H7 (cell line): ENCODE measurements at places on chromosomes 4 and X.
A peak's percentile ranks its signal among the peaks of the same experiment; 100 is the strongest.

DNA sequence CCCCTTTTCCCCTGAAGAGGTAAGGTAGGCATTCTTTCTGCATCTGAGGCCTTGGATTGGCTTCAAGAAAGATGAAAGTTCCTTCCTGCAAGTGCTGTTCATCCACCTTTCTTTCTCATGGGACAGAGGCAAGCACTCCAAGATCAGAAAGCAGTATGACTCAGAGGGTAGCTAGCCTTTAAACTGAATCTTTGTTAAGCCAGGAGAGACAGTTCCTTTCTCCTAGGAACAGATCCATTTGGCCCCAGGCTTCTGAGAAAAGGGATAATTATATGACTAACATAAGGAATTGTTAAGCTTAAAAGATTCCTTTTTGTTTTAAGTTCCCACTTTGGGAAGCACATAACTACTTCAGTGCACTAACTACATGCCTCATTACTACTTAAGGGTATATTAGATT lies 192.0 kb downstream of the PPP3CA start:
- no peak for DNase-seq

- DNase-seq, result no peak
These were observed 34.3 kb downstream of the KANTR start for GRCh38 chrX:53128097-53128749.

GRCh38 chrX:124501586-124501985 lies 155.2 kb downstream of the SH2D1A start:
- DNase-seq, result no peak

DNA sequence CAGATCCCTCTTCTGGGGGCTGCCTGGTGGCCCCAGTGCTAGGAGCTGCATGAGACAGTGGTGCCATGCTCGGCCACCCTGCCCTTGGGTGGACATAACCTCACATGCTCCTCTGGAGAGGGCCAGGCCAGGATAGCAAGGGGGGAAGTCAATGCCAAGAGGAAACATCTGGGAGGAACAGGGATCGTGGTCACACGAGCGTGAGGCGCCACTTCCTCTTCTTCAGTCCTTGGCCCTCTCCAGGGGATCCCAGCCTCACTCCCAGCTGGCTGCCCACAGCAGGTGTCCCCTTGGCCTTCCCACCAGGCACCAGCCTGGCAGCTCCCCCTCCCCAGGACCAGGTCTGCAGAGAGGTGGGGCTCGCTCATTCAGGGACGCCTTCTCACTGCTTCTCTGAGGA lies 28.6 kb downstream of the TBC1D14 start:
- DNase-seq, result no peak

- DNase-seq, result peak; percentile 28
These were observed 139.9 kb upstream of the USP9X start for GRCh38 chrX:40945361-40945713.

GRCh38 chr4:99714179-99714578 lies 56.6 kb upstream of the C4orf54 start:
- DNase-seq, result no peak

GRCh38 chr4:1973218-1973617 lies 35.6 kb downstream of the NELFA start:
- no peak for DNase-seq

DNA sequence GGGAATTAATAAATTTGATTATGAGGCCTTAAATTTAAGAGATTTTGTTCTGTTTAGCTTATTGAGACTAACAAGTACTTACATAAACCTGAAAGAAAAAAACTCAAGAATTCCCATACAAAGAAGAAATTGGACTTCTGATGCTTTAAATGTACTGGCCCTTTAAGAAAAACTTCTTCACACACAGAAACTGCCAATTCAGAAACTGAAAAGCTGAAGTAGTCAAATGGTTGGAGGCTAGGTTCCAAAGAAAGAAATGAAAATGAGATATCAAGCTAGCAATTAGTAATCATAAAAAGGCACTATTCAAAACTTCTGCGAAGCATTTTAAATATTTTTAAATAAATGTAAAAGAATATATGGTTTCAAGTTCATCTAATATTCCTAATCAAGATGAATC lies 151.3 kb downstream of the THOC2 start:
- DNase-seq, result no peak

DNA sequence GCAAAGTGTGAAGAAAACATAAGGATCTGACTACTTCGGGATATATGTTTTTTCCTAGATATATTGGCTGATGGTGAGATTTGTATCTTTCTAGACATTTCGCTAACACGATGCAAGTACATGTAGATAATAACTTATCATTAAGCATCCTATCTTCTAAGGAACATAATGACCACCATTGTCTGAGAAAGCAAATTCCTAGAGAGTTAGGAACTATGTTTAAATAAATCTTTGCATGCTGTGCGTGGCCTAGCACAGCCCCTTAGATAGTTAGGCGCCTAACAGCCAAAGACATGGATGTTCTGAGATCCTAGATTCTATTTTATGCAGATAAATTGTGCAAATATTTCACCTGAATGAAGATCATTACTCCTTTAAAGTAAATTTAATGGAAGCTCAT lies 3.0 kb downstream of the COL4A6 start:
- no peak for DNase-seq

DNA sequence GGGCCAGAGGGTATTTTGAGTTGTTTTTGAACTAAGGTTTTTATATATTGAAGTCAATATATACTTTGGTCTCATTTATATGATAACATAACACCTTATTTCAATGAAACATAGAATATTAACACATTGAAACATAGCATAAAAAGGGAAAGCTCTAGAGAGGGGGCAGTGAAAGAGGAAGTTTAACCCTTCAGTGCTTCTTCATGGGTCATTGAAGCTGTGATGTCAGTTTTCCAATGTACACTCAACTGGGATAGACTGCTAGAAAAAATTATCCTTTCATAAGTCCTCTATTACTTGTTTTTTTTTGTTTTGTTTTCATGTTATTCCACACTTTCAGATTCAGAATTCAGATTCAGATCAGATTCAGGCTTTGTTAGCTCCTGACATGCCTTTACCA lies 442.7 kb downstream of the EPHA5 start:
- no peak for DNase-seq

- DNase-seq, result no peak
These were observed 9.9 kb downstream of the CENPVL3 start for GRCh38 chrX:51608766-51609165.

DNA sequence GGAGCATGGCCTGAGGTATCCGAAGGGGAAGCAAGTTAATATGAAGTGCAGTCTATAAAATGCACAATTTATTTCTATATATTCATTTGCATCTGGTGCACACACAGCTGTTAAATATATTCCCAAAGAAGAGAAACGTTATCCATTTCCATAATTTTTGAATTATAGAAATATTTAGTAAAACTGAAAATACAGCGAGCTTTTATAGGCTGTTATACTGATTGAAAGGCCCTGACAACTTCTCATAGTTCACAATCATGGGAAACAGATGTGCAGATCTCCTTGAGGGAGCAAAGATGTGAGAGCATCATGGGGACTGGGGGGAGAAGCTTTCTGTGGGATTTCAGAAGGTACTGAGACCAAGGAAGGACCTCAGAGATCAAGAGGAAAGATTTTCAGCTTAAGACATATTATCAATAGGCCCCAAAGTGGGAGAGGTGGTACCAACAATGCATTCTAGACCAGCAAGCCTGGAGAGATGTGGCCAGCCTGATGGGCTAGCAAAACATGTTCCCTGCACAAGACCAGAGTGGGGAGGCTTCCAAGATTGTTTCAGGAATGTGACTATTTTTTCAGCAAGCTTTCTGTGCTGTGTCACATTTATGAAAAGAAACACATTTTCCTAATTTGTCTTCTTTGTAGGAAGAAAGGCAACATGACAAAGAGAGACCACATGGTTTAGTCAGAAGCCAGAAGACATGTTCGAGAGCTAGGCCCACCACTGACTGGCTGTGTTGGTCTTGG lies 256.0 kb upstream of the SFRP2 start:
- DNase-seq, result no peak

GRCh38 chrX:134623293-134624045 lies 34.8 kb downstream of the PLAC1 start:
- no peak for DNase-seq

GRCh38 chr4:130053723-130054122 lies 957.8 kb downstream of the C4orf33 start:
- DNase-seq, result no peak

DNA sequence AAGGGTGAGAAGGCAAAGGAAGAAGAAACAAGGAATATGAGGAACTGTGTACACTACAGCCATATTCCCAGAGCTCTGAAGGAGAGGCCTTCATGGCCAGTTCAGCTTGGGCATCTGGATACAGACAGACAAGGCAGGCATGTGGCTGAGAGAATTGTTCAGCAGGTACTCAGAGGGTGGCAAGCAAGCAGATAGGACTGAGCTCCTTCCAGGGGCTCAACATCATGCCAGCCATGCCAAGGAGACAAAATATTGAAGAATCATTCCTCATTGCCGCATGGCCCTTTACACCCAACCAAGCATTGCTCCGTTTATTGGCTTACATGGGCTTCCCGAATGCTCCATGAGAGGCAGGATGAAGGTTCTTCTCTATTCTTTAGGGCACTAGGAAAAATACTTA lies 78.5 kb upstream of the EFNB1 start:
- DNase-seq, result no peak

- DNase-seq, result no peak
These were observed 230.5 kb downstream of the MGST2 start for GRCh38 chr4:139896091-139896604.

DNA sequence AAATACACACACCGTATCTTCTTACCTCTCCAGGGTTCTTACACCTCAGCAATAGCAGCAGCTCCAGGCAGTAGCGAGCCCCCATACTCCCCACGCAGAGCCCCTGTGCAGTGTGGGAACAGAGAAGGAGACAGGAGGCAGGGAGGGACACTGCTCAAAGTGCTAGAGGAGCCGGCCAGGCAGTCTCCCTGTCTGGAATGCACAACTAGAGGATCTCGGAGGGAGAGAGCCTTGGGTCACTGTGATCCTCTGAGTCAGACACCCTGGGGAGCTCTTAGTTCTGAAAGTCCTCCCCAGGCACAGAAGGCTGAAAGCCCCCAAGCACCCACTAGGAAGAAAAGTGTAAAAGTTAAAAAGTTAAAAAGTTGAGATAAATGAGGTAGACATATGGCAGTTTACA lies 16.0 kb downstream of the AMELX start:
- DNase-seq, result peak; percentile 15

GRCh38 chr4:2166253-2166652 lies 75.7 kb downstream of the HAUS3 start:
- no peak for DNase-seq

DNA sequence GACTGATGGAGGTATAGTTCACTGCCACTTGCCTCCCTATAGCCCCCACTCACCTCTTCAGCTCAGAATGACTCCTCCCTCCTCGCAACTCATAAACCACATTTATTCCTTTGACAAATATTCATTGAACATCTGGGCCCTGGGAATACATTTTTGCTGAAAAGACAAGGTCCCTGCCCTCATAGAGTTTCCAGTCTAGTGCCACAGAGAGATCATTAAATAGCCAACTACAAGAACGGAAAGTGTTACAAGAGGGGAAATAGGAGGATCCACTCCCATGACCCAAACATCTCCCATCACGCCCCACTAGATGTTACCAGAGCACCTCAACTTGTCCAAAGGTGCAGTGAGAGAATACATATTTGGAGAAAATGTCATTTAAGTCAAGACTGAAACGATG lies 3.2 kb upstream of the KLF3 start:
- DNase-seq, result no peak

DNA sequence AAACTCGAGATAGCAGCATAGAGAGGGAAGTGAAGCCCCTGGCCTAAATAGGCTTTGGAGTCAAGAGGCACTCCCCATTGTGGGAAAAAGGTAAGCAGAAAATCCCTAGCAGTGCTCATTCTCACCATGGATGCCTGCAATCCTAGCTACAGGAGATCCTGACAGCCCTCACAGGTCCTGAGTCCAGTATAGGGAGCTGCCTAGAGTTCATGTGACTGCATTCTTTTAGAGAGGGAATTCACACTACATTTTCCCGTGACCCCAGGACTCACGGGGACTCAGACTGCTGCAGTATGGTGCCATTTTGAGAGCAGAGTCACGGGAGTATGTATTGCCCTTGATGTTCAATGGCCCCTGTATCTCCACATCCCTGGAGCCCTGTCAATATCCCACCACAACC lies 82.4 kb downstream of the MAGED1 start:
- DNase-seq, result no peak

GRCh38 chr4:1299301-1299860 lies 9.7 kb downstream of the MAEA start:
- DNase-seq, result peak; percentile 42

DNA sequence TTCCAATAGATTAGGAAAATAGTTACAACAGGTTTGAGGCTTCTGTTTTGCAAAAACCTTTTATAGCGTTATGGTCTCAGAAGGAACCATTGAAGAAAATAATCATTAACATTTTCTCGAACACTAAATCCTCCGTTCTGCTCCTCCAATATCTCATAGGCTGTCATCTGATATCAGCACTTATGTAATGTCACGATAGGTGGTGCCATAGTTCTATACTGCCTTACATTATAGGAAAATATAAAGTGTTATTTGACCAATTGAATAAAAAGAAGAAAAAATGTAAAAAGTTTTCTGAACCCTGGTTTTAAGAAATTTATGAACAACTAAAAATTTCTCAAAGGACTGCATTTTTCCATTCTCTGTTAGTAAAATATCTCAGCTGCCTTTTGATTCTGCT lies 291.4 kb downstream of the RPA4 start:
- no peak for DNase-seq

DNA sequence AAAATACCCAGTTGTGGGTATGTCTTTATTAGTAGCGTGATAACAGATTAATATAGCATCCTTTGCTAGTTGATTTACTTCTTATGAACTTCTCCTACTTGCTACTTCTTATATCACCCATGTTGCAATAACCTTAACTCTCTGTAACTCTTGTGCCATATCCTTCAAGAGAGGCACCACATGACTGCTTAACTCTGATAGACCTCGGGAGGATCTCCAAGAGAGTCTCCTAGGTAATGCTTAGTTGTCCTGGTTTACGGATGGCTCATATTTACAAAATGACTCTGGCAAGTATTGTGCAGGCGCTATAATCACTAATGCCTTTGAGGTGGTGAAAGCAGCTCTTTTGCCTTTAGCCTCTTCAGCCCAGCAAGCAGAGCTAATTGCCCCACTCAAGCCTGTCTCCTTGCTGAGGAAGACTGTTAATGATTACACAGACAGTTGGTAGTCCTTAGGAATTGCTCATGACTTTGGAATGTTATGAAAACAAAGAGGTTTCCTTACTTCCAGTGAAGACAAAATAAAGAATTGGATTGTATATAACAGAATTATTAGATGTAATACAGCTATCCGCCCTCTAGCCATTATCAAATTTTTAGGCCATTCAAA lies 1305.8 kb downstream of the PCDH7 start:
- DNase-seq, result no peak

GRCh38 chrX:99078301-99078700 lies 1331.8 kb downstream of the PCDH19 start:
- no peak for DNase-seq
